ENCODE measurements at places on chromosomes 13 and 19. TPM values are rescaled to one million over a fixed set of nuclear protein-coding genes. Genes with fewer than 3 reads are reported as not detected.
A peak's percentile ranks its signal among the peaks of the same experiment; 100 is the strongest.

- DNase-seq = peak; percentile 74
Measured at GRCh38 chr13:110216398-110217041, 90.4 kb downstream of the COL4A1 start.

DNA sequence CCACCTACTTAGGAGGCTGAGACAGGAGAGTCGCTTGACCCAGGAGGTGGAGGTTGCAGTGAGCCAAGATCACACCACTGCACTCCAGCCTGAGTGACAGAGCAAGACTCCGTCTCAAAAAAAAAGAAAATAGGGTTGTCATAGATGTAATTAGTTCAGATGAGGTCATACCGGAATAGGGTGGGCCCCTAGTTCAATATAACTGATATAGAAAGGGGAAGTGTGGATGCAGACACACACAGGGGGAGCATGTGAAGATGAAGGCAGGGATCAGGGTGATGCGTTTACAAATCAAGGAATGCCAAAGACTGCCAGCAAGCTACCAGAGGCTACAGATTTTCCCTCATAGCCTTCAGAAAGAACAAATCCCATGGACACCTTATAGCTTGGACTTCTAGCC, 24.3 kb upstream of the EEF1AKMT1 start:
- no peak for DNase-seq

DNA sequence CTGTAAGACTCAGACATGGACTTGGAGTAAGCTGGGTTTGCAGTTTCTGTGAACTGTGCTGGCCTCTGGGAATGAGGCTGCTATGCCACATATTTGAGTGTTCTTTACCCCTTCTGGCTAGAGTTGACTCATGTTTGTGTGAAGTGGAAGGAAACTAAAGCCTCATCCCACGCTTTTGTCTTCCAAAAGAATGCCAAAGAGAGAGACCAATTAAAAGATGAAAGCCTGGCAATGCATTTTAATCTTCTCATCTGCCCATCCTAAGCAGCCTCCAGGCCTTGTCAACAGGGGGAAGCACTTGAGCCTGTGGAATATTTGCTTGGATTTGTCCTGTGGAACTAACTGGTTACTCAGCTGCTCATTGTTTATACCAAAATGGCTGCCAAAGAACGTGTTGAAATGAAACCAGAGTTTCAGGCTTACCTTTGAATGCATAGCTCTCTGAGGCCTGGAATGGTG, 49.1 kb downstream of the LMO7 start:
- no peak for DNase-seq

- no peak for DNase-seq
Measured at GRCh38 chr19:20969898-20970297, 46.8 kb downstream of the ZNF85 start.

DNA sequence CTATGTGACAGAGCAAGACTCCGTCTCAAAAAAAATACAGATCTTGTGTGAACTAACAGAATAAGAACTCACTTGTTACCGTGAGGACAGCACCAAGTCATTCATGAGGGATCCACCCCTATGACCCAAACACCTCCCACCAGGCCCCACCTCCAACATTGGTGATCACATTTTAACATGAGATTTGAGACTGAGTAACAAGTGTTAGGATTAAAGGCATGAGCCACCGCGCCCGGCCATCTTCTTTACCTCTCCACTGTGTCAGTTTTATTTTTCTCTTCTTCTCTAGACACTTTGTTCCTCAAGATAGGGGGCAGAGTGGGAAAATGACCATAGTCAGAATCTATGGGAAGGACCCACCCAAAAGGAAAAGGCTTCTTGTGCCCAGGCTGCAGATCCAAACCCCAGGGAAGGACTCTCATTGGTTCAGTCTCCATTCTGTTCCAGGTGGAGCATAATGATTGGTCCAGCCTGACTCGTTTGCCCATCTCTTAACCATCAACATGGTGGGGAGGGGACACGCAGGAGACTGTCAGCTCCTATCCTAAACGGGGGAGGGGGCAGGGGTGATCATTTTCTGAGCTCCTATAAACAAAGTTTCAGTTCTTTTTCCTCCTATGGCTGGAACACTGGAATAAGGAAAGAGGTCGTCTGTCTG, 1.3 kb upstream of the CALM3 start:
- DNase-seq = no peak

- DNase-seq = no peak
Measured at GRCh38 chr13:74709226-74709625, 575.0 kb upstream of the KLF12 start.

Gene ZNF665
- not detected for polyA plus RNA-seq

Gene SYNE4
- 0.28 TPM for polyA plus RNA-seq

Measured in muscle of arm (tissue), 14 donors.